ENCODE measurements at places on chromosomes 2 and 18.

DNA sequence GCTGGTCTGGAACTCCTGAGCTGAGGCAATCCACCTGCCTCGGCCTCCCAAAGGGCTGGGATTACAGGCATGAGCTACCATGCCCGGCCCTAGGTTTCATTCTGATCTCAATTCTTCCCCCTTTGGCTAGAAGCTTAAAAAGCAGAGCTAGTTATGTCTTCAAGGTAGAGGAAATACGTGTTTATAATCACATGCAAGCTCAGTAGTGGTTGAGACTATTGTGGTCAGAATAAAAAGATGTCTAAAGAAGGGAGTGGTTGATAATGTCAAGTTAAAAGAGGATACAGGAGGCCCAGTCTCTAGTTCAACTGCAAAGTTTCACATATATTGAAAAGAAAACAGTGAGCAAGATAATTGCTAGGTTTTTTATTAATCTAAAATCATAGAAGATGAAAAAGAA, 807.8 kb upstream of the ACVR2A start:
- no peak for DNase-seq

DNA sequence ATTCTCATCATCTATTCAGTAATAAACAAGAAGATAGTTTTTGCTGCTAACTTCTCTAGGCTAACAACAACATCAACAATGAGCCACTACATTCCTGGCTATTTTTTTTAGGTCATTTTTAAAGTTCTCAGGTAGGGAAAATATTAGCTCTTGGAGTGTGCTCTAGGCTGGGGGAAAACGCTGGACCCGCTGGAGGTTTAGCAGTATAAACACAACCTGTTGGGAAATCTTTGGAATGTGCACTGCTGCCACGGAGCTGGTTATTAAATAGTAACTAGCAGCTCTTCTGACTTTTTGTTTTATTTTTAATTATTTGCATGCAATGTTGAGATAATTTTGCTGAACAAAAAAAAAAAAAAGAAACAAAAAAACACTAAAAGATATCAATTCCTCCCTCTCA, 892.1 kb upstream of the ACVR2A start:
- DNase-seq, result no peak

DNA sequence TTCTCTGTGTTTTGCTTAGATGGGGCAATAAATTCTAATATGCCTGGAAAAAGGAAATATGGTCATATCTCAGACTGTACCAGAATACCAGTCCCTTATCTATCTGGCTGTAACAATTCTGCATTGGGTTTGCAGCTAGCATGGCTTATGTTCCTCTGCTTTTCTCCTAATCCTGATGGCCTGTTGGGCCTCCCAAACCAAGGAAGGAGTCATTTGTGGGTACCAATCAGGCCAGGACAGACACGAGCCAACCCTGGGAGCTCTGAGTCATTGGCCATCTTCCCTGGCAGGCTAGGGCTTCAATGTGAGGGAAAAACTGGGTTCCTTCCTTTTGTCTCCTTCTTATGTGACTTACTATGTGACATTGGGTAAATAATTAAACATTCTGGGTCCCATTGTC, 12.0 kb downstream of the SMARCAL1 start:
- peak; percentile 35 for DNase-seq

GRCh38 chr18:46421973-46422551, 235.0 kb downstream of the LOXHD1 start:
- DNase-seq, result no peak

DNA sequence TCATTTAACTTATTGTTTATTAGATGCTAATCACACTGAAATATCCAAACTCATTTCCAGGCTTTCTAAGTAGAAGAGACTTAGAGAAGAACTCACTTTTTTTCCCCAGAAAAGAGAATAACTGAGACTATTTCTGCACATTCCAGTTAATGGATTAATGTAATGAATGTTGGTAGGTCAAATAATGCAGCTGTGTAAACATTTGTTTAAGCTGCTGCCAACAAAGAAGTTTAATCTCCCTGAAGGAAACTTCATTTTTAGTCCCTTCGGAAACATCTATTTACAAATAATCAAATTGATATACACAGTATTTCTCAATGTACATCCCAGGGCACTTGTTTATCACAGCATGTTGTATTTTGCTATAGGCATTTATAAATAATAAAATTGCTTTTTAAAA, 126.9 kb downstream of the KCNS3 start:
- DNase-seq, result no peak

GRCh38 chr2:152594022-152594766, 123.1 kb downstream of the PRPF40A start:
- DNase-seq, result no peak

DNA sequence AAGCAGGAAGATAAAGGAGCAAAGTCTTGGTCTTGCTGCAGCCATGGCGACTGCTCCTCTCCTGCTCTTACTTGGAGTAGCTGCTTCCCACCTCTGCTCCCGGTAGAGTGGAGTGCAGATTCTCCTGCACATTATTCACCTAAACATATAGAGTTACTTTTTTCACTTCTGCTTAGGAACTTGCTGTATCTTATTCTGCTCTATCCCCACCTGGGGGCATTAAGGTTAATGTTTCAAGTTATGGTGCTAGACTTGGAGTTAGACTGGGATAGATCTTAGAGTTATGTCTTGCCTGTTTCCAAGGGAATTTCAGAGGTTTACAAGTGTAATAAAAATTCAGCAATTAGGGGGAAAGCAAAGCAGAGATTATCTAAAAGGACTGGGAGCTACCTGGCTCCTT, 144.2 kb downstream of the SETBP1 start:
- DNase-seq, result no peak

DNA sequence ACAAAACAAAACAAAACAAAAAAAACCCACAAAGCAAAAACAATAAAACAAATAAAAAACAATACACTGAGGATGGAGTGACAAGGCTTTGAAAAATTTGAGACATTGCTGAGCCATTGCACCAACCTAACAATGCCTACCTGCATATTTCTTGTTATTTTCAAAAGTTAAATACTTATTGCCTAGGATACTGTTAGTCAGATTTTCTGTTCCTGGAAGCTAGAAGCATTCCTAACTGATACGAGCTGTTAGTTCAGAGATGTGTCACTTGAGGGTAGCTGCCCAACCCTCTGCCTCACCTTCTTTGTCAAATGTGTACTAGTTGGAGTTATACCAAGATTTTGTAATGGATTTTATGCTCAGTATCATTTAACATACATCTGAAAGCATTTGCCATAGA, 187.2 kb downstream of the TXNL1 start:
- no peak for DNase-seq

DNA sequence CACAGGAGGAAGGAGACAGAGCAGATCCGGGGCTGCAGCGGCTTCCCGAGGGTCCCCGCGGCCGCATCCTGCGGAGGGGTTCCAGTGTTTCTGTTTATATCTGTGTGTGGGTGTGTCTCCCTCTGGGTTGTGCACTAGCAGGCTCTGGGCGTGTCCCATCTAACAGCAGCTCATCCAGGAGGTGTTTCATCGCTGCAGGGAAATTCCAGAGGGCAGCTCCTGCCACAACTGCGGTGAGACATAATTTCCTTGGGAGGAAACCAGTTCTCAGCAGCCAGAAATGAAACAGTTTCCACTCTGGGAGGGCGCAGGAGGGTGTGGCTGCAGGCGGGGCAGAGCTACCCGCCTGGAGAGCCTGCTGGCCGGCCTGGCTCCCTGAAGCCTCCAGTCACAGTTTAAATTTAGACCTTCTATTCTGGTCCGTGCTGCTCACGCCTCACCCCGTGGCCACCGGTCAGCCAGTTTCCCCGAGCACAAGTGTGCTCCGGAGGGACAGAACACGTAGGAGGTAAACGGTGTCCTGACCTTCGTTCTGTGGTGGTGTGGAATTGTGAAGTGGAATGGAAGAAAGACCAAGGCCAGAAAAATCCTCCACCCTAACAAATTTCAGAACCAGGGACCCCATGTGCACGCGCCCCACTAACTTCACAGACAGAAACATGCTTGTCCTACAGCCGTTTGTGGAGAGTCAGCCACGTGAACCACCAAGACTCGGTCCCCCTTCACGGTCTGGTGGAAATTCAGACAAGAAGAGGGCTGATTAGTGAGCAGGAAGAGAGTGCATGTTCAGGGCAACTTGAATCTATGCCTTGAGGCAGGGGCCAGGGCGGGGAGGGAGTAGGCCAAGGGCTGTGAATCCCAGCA, 50.2 kb downstream of the TEX44 start:
- DNase-seq, result peak; percentile 95

DNA sequence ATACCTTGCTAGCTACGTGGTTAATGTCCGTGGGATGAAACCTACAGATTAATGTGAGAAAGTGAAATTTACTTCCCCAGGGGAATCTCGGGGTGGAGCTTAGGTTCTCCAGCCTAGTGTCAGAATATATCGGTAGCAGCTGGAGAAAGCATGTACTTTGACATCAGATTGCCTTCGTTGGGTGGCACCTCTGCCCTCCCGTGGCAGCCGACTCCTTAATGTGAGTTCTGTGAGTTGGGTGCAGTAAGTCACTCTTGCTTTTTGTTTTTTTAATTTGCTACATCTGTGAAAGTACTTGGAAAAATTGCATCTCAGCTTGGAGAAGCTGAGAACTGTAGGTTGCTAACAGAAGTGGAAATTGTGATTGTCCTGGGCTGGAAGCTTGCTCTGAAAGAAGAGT, 3.6 kb downstream of the KLF11 start:
- no peak for DNase-seq

DNA sequence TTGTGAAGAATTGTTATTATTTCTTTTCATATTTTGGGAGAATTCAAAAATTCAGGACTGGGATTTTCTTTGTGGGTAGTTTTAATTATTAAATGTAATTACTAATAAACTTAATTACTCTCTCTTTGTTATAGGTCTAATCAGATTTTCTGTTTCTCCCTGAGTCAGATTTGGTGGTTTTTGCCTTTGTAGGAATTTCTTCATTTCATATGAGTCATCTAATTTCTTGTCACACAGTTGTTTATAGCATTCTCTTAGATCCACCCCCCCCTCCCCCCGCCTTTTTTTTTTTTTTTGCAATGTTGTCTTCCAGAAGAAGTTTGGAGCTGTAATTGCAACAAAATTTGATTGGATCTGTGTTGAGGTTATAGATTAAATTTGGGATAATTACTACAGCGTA, 26.0 kb upstream of the GALR1 start:
- no peak for DNase-seq

DNA sequence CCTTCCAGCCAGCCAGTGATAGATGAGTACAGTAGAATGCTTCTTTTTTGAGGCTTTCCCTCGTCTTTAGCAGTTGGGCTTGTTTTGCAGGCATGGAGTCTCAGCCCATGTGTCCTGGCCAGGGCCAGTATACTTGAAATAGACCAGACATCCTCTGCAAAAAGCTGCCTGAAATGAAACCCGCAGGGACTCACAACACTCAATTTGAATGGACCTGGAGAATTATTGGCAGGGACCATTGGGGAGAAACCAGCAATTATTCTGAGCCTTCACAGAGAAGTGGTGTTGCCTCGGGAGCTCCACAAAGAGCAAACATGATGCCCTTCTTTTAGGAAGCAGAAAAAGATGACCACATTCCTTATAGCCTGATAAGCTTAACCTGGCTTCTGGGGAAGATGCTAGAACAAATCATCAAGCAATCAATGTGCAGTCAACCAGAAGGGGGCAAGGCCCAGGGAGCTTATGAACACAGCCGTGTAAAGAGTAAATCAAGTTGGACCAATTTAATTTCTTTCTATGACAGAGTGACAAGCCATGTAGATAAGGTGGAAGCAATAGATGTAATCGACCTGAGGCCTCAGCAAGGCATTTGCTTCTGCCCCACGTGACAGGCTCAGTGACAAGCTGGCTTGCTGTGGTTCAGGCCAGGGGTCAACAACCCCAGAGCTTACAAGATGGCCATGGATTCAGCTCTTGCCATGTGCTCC, 42.1 kb downstream of the BOD1L2 start:
- no peak for DNase-seq

DNA sequence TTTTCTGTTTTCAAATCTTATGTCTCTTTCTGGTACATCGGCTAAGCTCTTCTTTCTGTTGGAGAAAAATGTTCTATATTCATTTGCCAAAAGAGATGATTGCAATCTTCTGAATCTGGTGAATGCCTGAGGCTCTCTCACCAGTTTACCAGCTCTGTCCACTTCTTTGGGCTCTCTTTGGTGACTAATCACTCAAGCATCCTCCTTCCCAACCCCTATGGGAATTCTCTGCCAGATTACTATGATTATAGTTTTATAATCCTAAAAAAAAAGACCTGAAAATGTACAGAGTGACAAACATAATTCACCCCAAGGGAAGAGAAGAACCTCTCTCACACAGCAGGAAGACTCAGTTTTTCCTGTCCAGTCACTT, 187.3 kb downstream of the CAMKMT start:
- DNase-seq, result peak; percentile 82

- no peak for DNase-seq
Observed at GRCh38 chr2:235501673-235502031, 7.8 kb downstream of the AGAP1 start.

DNA sequence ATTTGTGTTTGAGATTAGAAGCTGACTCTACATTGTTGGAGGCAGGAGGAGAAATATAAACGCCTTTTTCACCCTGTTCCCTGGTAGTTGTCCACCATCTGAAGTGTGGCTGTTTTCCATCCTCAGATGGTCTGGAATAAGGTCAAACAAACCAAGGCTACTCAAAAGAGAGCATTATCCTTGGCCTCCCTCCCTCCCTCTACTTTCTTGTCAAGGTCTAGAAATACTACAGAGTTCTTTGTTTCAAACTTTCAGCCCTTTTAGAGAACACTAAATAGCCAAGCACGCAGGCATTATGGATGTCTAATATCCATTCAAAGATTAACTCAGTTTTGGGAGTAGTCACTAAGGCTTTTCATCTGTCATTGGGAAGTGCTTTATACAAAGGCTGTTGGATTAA, 215.8 kb upstream of the ITGA4 start:
- DNase-seq, result no peak

DNA sequence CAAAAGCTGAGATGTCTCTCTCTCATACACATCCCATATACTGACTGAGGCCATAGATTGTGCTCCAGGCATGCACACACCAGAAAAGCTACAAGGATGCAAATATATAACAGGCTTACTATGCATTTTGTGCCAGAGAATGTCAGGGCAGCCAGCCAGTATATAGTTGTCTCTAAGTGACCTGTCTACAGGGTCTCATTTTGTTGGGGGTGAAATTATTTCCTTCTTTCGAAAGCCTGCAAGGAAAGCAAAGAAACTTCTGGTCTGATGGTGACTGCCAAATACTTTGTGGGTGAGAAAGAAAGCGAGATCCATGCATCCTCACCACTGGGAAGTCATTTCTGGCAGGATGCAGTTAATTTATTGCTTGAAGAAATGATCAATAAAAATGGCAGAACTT, 70.2 kb downstream of the CDCA7 start:
- DNase-seq, result no peak

- DNase-seq, result no peak
Observed at GRCh38 chr2:215576572-215576971, 140.7 kb upstream of the FN1 start.

- no peak for DNase-seq
Observed at GRCh38 chr18:31996007-31996406, 22.6 kb upstream of the RNF125 start.

Data from GM04503 (cell line).